Left colon (tissue), 2 donors: ENCODE measurements at places on chromosomes 1 and 21.

GRCh38 chr1:242477944-242478343, 46.6 kb downstream of the PLD5 start:
- DNase-seq: no peak

- DNase-seq: no peak
Observed at GRCh38 chr1:226135709-226136108, 50.8 kb downstream of the ACBD3 start.

- DNase-seq: no peak
Observed at GRCh38 chr1:217372049-217372970, 258.6 kb downstream of the GPATCH2 start.

- no peak for DNase-seq
Observed at GRCh38 chr1:228045871-228046270, 36.6 kb upstream of the ARF1 start.

GRCh38 chr21:35244514-35244913, 195.4 kb upstream of the RUNX1 start:
- DNase-seq: no peak

GRCh38 chr21:31673321-31673912, 13.9 kb downstream of the SOD1 start:
- DNase-seq: no peak

DNA sequence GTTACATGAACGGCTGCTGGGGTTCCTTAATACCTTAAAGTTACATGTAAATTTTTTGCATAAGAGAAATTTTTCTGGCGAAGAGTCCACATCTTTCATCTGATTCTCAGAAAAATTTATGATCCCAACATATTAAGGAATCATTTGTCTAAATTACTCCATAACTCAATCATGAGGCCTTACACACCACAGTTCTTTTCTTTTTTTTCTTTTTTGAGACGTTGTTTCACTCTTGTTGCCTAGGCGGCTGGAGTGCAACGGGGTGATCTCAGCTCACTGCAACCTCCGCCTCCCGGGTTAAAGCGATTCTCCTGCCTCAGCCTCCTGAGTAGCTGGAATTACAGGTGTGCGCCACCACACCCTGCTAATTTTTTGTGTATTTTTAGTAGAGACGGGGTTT, 2.1 kb upstream of the S100A11 start:
- DNase-seq: no peak

DNA sequence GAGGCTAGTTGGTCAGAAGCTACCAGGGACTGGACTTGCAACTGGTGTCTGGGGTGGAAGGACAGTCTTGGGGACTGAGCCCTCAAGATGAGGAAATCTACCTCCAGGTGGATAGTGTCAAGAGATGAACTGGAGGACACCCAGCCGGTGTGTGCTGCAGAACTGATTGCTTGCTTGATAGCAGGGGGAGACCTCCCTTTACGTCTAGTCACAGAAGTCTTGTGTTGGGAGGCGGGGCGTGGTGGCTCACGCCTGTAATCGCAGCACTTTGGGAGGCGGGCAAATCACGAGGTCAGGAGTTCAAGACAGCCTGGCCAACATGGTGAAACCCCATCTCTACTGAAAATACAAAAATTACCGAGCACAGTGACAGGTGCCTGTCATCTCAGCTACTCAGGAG, 4.9 kb downstream of the RCC2 start:
- DNase-seq: no peak

DNA sequence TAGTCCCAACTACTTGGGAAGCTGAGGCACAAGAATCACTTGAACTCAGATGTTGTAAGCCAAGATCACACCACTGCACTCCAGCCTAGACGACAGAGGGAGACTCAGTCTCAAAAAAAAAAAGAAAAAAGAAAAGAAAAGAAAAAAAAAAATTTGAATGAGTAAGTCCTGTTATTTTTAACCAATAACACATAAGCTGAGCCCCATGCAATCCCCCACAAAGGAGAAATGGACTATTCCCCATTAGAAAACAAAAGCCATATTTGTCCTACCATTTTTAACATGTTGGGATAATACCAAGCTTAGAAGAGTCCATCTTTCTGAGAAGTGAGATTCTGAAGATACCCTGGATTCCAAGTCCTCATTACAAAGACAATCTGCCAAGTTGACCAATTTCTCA, 32.4 kb downstream of the LTN1 start:
- DNase-seq: no peak
